ENCODE measurements at places on chromosomes 3 and 15.

DNA sequence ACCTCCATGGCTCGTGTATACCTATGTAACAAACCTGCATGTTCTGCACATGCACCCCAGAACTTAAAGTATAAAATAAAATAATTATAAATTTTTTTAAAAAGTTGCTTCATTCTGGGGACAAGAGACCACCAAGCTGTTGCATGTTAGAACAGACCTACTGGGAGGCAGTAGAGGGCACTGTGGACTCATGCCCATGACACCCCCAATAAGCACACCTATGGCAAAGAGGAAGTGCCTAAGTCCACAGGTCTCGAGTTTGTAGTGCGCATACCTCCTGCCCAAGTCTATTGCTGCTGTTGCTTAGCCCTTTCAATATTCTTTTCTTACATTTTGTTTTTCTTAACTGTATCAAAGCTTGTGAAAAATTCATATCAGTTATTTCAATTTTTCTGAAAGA is 267.9 kb upstream of the THBS1 start:
- DNase-seq = no peak

GRCh38 chr3:183896610-183897009 is 11.9 kb upstream of the PARL start:
- DNase-seq = no peak

GRCh38 chr15:79677241-79677640 is 219.6 kb downstream of the MTHFS start:
- no peak for DNase-seq

DNA sequence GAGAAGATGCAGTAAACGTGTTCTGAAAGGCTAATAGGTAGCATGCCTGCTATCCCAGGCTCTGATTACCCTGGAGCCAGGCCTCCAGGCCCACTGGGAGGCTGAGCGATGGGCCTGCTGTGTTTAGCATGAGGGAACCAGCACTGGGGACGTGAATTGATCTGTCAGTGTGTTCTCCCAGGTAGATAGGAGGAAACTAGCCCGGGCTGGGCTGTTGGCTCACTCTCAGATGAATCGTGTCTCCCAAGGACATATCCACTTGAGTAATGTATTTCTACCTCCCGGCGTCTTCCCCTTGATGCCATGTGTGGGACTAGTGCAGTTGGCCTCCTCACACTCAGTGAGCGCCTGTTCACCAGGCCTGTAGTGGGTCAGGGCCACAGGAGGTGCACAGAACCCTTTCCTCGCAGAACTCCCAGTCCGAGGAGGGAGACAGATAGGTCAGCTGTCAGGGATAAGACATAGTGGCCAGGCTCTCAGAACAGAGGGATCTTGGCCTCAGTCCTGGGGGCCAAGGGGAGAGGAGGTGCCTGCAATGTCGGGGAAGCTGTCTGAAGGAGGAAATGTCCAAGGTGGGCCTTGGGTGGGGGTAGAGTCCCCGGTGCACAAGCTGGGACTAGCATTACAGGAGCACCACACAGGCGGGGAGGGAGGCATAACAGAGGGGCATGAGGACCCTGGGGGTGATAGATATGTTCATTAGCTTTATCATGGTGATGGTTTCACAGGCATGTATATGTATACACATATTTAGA is 111.7 kb downstream of the DNAJB8 start:
- DNase-seq = no peak

DNA sequence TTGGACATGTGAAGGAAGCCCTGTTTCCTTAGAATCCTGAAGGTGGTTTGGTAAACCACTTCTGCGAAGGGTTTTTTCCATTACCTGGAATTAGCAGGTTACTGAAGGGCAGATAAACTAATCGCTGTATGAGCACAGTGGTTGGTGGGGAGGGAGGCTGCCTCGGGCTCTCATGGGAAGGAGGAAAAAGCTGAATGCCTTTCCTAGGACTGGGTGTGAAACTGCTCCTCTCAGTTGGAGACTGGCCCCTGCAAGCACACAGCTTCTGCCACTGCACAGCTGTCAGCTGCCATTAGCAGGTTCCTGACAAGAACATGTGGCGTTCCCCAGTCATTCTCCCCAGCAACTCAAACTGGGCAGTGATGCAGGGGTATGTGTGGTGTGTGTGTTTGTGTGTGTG is 376.3 kb downstream of the GAP43 start:
- no peak for DNase-seq

GRCh38 chr3:18635215-18635614 is 210.1 kb upstream of the SATB1 start:
- DNase-seq = no peak

DNA sequence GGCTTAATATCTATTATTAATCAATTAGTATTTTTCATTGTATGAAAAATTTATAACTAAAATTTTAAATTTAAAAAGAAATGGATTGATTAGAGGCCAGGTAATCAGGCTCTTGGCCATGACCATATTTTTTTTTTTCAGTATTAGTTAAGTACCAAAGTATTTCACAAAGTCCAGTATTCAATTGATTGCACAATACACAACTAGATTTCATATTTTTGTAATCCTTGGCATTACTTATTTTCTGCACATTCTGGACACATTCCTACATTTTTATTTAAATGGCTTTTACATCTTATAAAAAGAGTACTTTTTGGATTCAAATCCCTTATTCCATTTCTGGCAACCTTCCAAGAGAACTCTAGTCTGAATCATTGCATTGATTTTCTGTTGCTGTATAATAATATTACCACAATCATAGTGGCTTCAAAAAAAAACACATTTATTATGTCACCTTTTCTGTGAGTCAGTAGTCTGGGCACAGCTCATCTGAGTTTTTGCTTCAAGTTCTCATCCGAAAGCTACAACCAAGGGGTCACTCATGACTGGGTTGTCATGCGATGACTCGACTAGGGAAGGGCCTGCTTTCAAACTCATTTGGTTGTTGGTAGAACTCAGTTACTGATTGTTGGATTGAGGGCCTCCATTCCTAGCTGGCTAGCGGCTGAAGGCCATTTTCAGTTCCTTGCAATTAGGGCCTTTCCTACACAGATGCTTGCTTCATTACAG is 90.7 kb downstream of the CNTN6 start:
- no peak for DNase-seq

- no peak for DNase-seq
Measured at GRCh38 chr3:133532951-133533350, 40.5 kb upstream of the CDV3 start.

DNA sequence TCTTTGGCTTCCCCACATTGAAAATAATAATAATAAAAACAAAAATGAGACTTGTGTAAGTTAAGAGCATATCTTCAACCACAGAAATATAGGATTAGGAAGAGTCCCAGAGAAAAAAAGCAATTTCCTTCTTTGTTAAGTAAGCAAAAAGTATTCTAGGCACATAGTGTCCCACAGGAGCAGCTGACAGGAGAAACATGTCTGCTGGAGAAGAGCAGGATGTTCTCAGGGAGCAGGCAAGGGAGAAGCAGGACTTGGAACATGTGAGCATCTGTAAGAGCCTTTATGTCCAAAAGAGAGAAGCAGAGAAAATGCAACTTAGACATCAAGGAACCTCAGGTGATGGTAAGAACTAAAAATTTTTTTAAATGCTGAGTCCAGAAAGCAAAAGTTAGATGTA is 39.0 kb downstream of the TTC23 start:
- no peak for DNase-seq

- no peak for DNase-seq
Measured at GRCh38 chr3:115169808-115170207, 22.7 kb upstream of the ZBTB20 start.

- DNase-seq = no peak
Measured at GRCh38 chr3:103319912-103320311, 885.1 kb downstream of the ZPLD1 start.

- no peak for DNase-seq
Measured at GRCh38 chr15:62889141-62889661, 153.3 kb upstream of the TPM1 start.

DNA sequence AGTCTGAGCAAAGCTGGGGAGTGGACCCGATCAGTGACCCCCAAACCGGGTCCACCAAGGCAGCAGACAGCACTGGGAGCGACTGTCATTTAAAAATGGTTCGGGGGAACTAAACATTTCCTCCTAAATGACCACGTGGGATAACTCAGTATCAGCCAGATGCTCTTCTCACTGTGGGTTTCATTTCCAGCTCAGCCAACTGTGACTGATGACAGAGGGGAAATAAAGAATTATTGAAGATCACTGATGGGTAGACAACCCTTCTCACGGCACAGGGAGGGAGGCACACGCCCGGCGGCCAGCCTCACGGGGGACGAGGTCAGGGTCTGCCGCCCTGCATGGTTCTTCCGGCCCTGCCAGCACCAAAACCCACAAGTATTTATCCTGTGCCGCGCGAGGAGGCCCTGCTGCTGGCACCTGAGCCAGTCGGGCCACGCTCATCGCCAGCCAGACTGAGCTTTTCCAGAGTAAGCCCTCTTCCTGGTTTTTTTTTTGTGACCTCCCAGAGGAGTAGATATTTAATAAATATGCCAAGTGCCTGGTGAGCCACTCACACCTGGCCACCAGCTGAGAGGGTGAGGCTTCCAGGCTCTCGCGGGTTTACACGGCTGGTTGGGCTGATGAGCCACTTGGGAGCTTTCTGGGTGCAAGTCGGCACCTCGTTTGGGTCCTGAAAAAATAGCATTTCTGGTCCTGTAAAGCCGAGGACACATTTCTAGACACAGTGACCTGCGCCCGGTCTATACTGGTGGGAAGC is 6.2 kb downstream of the MELTF start:
- DNase-seq = peak; percentile 21

DNA sequence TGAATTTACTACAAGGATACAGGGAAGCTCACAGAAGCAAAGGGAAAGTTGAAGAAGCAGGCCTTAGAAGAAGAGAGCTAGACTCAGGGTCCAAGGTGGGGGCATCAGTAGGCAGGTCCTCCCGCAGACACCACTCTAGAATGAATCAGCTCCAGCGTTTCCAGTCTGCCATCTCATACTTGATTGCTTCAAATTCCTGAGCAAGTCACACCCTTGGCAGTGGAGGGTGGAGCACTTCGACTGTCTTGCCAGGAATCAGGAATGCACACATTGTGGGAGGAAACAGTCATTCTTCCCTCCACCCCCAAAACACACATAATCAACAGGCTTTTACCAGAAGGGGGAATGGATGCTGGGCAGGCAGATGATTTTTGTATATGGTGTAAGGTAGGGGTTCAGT is 78.5 kb downstream of the CHCHD6 start:
- no peak for DNase-seq

DNA sequence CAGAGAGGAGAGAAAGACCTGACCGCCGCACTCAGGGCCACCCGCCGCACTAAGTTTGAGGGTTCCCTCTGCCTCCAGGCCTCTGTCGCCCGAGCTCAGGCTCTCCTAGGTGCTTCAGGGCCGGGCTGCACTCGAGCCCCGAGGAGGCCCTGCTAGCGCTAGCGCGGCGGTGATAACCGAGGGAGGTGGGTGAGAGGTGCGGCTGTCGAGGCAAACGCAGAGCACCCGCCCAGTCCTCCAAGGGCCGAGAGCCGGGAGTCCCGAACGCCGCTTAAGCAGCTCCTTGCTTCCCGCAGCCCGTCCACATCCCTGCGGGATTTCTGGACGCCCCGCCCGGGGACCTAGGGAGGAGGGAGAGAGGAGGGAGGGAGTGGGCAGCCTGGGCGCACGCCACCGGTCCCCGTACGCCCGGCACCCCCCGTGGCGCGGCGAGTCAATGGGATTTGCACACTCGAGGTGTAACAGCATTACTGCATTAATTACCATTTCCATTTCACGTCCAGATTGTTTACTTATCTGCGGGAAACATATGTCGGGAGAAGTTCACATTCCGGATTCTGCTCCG is 6.8 kb downstream of the SOX14 start:
- DNase-seq = no peak

DNA sequence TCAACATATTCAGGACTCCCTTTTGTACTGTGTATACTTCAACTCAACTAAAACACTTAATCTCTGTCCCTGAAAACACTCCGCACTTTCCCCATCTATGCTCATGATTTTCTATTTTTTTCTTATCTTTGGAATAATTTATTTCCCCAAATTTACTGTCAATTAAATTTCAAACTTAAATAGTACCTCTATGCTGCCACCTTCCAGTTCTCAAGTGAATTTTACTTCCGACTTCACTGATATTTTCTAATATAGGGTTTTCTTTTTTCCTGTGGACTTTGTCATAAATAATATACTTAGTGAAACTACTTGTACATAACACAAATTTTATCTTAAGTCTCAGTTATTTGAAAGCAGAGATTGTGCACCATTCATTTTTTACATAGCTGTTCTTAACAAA is 1303.3 kb downstream of the OTOL1 start:
- DNase-seq = no peak

- DNase-seq = no peak
Measured at GRCh38 chr15:80405970-80406369, 1.8 kb downstream of the ARNT2 start.

- no peak for DNase-seq
Measured at GRCh38 chr15:60093273-60094067, 89.4 kb downstream of the FOXB1 start.

GRCh38 chr3:47266709-47267489 is 15.7 kb downstream of the KIF9 start:
- peak; percentile 70 for DNase-seq

DNA sequence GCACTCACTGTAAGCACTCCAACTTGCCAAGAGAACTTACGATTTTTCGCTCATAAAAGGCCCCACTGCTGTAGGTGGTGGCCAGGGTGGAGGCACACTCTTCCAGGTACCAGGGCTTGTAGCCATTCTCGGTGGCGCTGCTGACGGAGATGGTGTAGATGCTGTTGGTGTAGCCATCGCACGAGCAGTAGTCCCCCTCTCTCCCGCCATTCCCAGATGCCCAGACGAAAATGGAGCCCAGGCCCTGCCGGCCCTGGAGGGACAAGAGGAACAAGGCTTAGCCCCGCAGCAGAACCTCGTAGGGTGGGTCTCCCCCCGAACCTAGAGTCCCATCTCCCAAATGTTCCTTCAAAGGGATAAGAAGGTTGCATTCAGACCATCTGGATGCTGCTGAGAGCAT is 96.3 kb downstream of the PCSK6 start:
- DNase-seq = no peak

DNA sequence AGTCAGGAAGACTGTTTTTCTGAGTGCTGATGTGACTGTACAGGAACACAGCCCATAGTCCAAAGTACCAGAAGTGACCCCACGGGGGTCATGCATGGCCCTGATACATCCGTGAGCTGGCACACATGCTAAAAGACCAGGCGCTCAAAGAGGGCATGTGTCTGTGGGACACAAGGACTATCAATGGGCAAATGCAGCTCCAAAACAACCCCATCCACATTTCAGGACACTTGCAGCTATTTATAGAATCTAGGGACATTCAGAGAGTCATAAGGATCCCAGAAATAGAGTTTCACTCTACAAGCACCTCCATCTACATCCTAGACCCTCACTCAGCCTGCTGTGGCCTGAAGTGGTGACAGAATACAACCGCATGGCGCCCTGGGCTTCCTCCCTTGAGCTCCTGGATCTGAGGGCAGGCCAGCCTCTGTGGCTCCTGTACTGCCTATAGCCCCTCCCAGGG is 17.0 kb downstream of the SLC25A20 start:
- DNase-seq = no peak

Data from activated T-cell treated with anti-CD3 and anti-CD28 coated beads, Interleukin-2, amount 50 U/mL, for 48 hours (primary cell).